ENCODE measurements at places on chromosomes 6 and 20. TPM values are rescaled to one million over a fixed set of nuclear protein-coding genes. Genes with fewer than 3 reads are reported as not detected.

GRCh38 chr6:16129623-16130401, 926 bp downstream of the MYLIP start:
- DNase-seq = peak; percentile 25

DNA sequence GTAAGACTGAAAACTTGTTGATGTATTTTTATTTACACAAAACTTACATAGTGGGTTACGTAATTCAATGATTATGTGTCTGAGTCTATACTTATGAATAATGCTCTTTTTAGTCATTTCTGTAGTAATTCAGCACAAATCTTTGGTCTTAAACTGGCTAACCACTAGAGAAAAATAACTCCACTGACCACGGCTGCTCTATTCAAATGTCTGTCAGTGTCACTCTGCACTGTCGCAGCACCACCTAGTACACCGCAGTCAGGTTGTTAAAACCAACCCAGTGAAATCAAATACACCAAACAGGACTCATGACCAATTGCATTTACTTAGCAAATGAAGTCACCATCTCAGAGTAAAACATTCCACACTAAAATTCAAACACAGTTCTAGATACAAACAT, 93.5 kb upstream of the CCDC28A start:
- no peak for DNase-seq

DNA sequence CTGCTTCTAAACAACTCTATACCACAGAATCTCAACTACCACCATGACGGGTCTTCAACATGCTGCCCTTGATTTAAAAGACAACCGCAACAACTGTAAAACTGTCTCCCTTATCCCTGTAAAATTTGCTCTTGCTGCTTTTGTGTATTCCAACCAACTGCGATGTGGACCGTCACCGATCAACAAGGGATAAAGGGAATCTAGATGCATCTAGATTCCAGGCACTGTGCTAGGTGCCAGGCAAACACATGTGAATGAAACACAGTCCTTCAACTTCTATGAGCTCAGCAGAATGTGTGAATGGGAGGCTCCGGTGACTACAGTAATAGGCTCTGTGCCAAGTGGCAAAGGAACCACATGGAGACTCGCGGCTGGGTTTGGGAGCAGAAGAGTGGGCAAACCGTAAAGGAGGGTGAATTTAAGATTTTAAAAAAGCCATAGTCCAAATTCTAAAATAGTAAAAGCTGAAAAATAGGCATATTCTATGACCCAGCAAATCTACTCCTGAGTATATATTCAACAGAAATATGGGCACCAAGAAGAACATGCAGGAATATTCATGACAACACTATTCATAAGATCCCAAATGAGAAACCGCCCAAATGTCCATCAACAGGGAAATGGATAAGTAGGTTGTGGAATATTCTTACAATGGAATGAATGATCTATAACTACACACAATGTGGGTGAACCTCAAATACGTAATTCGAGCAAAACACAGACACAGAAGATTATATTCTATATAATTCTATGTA, 3.7 kb upstream of the PRND start:
- no peak for DNase-seq

- no peak for DNase-seq
Measured at GRCh38 chr6:116004841-116005815, 55.6 kb downstream of the FRK start.

GRCh38 chr6:67630146-67630545, 1004.9 kb upstream of the ADGRB3 start:
- DNase-seq = no peak

- DNase-seq = no peak
Measured at GRCh38 chr6:39419607-39420006, 97.1 kb upstream of the KCNK16 start.

GRCh38 chr6:73382462-73383113, 12.0 kb upstream of the DDX43 start:
- no peak for DNase-seq

DNA sequence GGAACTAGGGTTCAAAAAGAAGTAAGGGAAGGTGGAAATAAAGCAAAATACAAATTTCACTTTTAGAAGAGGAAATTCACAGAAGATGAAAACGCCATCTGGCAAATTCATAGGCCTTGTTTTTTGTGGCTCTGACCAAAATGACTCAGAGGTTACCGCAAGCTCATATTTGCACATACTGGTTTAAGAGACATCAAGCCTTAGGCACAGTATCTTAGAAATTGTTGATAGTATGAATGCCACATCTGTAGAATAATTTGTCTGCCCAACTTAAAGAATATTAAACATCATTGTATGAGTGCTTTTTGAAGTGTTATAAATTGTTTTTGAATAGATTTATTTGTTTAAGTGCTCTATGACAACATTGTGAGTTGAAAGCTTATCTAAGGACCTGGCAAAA, 10.6 kb downstream of the TAAR1 start:
- no peak for DNase-seq

- DNase-seq = no peak
Measured at GRCh38 chr20:37529214-37529967, 1.7 kb upstream of the BLCAP start.

DNA sequence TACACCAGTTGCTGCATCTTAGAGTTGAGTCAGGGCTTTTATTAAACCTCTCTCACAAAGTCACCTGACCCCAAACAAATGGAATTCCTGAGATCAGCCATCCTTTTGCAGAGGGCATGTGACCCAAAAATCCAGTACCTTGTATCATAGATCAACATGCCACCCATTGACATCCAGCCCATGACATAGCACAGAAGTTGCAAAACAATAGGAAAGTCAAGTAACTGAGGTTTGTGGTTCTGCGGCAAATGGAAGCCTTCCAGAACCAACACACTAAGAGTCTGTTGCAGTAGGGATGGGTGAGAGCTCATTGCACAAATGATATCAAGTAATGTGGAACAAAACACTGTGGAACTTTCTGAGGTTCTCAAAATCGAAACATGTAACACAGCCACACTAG, 111.2 kb downstream of the PDE7B start:
- no peak for DNase-seq

GRCh38 chr6:134253681-134254080, 64.2 kb downstream of the SGK1 start:
- DNase-seq = no peak

DNA sequence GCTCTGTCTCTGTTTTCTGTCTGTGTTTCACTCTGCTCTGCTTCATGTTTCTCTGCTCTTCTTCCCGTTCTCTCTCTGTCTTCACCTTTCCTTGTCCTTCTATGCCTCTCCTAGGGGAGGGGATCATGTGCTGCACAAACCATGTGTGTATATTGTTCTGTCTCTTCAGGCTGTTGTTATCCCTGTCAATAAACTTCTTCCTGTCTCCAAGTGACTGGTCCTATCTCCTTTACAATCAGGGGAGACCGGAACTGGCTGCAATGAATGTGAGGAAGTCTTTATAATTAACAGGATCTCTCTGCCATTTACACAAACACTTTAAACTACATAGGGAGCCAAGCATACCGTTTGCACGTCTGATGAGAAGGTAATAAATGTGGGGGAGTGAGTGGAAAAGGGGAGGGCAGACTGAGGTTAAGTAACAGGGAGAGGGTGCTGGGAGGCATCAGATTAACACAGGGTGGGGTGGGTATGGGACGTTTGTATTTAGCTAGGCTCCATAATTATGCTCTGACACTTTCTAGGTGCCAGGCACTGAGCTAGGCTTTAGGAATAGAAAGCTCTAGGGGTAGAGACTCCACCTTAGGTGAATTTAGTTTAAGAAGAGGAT, 626.1 kb downstream of the DHX35 start:
- DNase-seq = no peak

GRCh38 chr6:86706449-86706848, 230.9 kb upstream of the HTR1E start:
- DNase-seq = no peak

DNA sequence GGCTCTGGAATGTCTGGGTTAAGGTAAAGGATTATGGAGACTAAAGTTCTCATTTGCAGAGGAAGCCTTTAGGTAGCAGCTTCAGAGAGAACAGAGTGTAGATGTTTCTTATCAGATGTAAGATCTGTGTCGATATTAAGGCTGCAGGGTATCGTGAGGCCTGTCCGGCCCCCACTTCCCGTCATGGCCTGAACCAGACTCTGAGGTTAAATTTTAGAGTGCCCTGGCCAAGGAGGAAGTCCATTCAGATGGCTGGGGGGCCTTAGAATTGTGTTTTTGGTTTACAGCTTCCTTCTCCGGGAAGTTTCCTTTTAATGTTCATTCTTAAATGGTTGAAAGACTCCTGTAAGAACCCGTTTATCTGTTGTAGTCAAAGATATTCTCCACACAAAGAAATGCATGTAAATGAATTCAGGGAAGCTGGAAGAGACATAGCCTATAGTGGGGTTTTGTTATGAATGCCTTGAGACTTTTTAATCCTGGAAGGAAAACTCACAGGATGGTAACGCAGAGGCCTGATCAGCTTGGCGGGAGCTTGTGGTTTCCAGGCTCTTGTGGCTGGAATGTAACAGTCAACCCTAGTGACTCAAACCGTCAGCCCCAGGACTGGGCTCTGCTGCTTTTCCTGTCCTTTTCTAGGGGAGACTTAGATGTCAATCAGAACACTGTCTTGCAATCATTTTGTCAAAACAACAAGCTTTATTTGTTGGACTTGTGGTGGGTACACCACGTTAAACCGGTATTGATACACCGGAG, 34.7 kb downstream of the KIF25 start:
- no peak for DNase-seq

DNA sequence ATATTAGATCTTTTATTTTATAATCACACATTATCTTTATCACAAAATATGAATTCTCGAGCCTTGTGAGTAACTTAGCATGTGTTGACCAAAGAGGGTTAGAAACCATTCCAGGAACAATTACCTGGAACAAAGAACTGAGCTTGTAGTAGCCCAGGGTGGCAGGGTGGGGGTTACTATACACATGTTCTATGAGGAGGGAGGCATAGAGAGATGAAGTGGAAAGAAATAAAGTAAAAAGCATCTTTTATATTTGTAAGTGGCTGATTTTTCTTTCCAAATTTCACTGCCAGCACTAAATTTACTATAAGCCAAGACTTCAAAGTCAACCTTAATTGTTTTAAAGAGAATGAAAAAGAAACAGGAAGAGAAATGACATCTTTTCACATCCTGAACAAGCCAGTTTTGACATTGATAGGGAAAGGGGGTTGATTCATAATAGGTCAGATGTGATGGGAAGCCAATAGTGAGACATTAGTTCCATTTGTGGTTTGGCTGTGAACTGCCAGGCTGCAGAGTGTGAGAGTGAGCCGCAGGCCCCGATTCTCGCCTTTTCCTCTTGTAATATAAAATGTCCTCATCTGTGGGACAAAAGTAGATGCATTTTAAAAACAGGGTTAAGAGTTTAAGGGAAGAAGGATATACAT, 52.7 kb upstream of the MYB start:
- peak; percentile 73 for DNase-seq

GRCh38 chr6:116385921-116386320, 15.2 kb downstream of the DSE start:
- DNase-seq = no peak

DNA sequence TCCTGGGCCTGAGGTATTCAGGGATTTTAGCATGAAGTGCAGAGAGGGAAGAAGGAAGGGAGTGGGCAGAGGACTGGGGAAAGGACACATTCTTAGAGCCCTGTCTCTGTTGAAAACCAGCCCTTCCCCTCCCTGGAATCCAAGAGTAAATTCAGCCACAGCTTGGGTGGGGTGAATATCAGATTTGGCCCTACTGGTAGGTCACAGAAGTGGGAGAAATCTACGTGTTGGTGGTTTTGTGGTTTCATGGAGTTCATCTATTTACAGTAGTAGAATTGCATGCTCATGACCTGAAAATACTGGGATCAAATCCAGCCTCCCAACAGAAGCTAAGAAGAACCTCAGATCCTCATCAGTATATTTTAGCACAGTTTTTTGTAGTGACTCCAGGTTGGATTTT, 404.4 kb downstream of the BMP2 start:
- no peak for DNase-seq

- DNase-seq = no peak
Measured at GRCh38 chr6:132369526-132369925, 31.7 kb downstream of the MOXD1 start.

DNA sequence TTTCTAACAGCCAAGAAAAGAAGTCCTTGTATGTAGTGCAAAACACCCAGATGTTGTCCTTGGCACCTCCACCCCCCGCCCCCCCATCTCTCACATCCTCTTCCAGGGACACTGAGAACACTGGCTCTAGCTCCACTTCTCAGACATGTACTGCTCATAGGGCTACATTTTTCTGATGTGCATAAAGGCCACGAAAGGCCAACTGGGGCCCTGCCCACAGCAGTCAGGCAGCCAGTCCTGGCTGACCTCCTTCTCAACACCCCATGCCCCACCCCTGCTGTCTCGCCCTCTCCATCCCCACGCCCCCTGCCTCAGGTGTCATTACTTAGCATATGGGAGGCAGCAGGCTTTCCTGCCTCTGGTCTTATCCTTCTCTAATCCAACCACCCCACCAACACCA, 11.3 kb downstream of the GABRR1 start:
- no peak for DNase-seq

DNA sequence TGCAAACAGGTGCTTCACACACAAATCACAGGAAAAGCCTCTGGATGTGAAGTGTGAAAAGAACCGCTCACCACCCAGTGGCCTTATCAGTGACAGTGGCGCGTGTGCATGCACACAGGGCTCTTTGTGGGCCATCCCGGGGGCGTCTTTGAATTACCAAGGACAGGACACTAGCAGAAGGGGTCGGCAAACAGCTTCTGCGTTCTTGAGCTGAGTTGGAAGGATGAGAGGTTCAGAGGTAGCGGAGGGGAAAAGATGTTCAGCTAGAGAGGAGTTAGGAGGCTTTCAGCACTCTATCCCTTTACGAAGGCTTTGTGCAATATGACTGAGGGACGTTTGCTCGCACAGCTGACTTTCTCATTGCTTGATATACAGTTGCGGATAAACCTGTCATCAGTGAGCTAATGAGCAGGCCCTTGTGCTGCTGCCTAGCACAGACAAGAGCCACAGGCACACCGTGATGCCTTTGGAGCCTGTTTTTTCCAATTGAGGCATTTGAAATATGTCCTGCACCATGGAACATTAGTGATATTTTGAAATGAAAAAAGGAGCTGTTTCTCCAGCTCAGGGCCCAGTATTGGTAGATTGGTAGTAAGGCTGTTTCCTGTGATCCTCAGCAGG, 83.1 kb downstream of the IYD start:
- no peak for DNase-seq

- DNase-seq = no peak
Measured at GRCh38 chr6:138972226-138972665, 15.8 kb downstream of the REPS1 start.

PHIP gene
- 26.1 TPM for total RNA-seq

PREP gene
- 50.0 TPM for total RNA-seq

TMEM244 gene
- total RNA-seq = not detected

NKAIN2 gene
- total RNA-seq = not detected

RAD21L1 gene
- not detected for total RNA-seq

C20orf202 gene
- total RNA-seq = not detected

MCUR1 gene
- 50.9 TPM for total RNA-seq

OOEP gene
- not detected for total RNA-seq

TRIM10 gene
- not detected for total RNA-seq

SLC22A3 gene
- not detected for total RNA-seq

FOXO3 gene
- total RNA-seq = 14.1 TPM

SCAND1 gene
- 50.8 TPM for total RNA-seq

DEFB132 gene
- not detected for total RNA-seq

ARHGAP40 gene
- total RNA-seq = not detected

LPIN3 gene
- total RNA-seq = 0.53 TPM

OR2J3 gene
- not detected for total RNA-seq

PLTP gene
- total RNA-seq = 2.5 TPM
